AML-193 (cell line): ENCODE measurements at places on chromosomes 11 and 22.

- peak; percentile 48 for DNase-seq
Measured at GRCh38 chr11:1882265-1883238, 9.1 kb downstream of the PRR33 start.

- peak; percentile 38 for DNase-seq
Measured at GRCh38 chr11:10441652-10442503, 13.2 kb upstream of the AMPD3 start.

- no peak for DNase-seq
Measured at GRCh38 chr22:50720301-50721256, 17.4 kb upstream of the ACR start.

DNA sequence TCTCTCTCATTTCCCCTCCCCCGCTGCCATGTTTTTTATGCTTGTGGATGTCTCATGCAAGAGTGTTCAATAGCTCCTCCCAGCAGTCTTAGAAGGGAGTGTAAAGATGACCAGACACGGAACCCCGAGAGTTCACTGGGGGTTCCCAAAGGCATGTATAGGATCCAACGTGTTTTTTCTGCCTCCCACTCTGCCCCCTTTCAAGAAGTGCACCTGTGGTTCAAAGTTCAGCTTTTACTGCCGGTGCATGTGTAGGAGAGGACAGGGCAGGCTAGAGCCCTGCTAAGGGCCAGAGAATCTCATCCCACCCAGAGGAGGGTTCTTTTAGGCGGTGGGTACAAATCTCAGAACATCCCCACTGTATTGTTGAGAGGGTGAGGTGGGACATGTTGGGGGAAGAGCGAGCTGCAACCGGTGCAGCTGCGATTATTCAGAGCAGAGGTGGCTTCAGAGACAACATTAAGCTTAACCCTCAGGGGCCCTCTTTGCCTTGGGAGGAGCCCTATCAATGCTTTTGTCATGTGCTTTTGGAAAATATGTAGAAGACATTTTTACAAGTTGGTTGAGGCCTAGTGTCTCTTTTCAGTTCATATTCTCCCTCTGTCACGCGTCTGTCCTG lies 14.5 kb downstream of the MIF start:
- no peak for DNase-seq

DNA sequence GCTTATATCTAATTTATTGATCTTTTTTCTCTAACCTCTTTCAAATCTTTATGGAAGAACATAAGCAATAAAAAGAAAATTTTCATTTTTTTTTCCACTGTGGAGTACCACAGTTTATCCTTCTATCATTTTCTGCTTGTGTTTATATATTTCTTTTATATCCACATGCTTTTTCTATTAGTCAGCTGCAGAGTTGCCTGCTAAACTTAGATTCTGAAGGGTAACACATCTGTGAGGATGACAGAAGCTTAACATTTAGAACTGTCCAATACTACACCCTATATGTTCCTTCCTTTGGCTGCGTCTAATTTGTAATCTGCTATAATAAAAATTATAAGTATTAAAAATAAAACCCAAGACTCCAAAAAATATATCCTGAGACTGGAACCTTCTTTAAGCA lies 20.8 kb downstream of the CCDC90B start:
- DNase-seq, result no peak

DNA sequence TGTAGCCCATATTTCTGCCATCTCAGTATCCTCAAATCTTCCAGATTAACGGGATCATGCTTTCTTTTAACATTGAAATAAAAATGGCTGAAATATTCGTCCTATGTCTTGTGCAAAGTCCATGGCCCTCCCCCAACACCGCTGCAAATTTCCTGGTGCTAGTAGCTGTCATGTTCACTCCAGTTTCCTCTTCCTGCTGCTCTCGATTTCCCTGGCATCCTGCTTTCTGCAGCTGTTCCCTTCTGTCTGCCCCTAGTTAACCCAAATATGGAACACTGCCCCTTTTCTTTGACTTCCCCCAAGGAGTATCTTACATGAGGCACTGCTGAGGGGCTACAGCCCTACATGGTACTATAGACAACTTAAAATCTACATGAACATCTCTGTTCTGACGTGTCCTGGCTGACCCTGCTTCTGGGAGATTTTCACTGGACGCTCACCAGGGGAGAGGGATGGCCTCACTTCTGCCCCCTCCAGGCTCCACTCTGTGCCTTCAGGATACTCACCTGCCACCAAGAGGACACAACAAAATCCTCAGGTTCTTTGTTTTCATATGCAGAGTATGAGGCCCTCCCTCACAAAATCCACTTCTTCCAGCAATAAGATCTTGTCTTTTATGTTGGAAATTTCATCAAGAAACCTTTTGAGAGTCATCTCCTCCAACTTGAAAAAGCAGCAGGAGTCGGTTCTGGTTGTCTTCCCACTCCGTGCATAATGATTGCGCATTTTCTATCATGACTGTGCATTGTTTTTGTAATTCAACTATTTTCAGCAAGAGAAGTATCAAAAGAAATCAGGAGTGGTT lies 29.5 kb upstream of the SCUBE2 start:
- no peak for DNase-seq

DNA sequence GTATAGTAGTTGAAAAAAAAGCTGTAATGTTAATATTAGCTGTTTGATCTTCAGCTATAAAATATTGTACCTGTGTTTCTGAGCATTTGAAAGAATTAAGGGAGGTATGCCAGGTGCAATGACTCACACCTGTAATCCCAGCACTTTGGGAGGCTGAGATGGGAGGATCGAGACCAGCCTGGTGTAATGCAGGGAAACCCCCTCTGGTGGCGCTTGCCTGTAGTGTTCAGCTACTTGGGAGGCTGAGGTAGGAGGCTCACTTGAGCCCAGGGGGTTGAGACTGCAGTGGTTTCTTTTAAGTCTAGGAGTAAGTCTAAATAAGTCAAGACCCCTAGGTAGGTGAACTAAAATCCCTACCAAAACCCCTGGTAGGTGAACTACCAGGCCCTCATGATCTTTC lies 37.1 kb downstream of the TAF1D start:
- DNase-seq, result no peak

DNA sequence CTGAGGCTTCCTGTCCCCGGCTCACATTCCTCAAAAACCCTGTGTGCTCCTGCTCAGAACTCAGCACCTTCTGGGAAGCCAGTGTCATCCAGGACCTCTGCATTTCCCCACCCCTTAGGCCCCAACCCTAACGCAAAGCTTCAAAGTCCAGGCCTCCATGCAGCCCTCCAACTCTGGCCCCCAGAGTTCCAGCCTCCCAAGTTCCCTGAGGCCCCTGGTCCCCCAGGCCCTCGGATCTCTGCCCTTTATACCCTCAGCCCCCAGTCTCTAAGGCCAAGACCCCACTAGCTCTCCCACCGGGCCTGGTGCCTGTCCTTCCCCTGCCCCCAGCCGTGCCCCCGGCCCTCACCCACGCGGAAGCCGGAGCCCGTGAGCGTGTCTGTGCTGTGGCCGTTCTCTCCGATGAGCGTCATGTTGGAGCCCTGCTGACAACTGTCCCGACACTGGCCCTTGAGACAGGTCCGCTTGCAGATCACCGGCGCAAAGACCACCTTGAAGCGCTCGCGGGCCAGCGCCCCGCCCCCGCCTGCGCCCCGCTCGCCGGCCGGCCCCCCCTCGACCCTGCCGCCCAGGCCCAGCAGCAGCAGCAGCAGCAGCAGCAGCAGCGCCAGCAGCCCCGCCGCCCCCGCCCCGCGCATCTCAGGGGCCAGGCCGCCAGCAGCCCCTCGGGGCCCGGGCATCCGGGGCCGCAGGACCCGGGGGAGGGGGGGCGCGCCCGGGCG lies 718 bp downstream of the LTBP3 start:
- no peak for DNase-seq

DNA sequence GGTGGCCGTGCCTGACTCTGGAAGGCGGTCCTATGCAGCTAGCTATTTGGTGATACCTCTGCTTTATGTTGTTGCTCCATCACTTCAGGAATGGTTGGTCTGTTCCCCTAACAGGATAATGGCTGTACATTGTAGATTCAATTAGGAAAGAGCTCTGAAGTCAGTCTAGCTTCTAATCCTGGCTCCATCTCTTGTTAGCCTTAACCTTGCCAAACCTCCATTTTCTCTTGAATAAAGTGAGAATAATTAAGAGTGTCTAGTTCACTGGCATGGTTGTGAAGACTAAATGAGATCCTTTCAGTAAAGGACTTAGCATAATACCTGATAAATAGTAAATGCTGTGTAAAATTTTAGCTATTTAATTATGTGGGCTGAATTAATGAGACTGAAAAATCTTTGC lies 262.5 kb upstream of the ARHGAP20 start:
- DNase-seq, result no peak

DNA sequence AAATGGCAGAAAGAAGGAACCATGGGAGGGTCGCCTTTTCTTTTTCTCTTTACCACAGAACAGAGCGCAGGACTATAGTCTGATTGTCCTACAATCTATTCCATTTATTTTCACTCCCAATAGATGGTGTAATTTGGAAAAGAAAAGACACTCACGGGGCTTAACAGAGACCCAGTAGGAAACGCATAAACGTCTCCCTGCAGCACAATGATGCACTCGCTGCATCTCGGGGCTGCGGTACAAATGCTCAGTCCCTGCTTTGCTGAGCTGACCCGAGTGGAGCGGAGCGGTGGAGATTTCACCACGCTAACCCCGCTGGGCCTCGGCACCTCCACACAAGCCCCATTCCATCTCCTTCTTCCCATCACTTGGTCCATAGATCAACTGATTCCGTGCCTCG lies 1.5 kb downstream of the FEZ1 start:
- DNase-seq, result no peak

DNA sequence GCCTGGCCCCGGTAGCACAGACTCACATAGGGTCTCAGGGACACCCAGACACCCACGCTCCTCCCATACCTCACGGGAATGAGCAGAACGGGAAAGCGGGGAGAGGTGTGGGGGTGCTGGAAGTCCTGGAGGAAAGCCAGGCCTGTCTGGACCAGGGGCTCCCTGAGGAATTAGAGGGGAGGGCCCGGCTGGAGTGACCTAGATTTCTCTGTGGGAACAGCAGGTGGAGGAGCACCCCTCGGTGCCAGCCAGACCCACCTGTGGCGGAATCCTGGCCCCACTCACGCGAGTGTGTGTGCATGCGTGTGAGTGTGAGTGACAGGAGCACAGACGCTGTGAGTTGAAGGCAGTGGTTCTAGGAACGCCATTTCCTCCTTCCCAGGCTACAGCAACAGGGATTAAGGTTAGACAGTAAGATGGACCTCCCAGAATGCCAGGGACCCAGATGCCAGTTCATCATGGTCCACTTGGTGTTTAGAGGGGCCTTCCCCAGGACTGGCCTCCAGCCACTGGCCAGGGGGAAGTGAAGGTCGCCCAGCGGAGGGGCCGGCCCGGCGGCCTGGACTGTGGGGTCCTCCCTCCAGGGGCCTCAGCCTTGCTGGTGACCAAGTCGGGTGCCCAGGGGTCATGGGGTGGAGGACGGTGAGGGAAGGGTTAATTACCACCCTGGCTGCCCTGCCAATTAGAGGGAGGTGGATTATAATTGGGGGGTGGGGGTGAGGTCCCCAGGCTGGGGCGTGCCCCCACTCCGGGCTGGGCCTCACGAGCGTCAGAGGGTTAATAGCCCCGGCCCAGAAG lies 1.0 kb downstream of the PKP3 start:
- DNase-seq, result no peak

DNA sequence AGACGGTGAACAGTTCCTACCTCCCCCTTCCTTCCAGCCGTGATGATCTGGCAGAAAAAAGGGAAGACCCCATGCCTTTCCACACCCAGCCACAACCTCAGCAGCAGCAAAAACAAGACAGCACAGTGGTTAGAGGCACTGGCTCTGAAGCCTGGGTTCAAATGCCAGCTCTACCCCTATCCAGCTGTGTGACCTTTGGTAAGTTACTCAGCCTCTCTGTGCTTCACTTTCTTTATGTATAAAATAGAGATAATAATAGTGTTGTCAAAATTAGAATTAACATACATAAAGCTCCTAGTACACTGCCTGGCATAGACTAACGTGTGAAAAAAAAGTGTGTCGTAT lies 4.2 kb downstream of the NRXN2 start:
- DNase-seq, result no peak

DNA sequence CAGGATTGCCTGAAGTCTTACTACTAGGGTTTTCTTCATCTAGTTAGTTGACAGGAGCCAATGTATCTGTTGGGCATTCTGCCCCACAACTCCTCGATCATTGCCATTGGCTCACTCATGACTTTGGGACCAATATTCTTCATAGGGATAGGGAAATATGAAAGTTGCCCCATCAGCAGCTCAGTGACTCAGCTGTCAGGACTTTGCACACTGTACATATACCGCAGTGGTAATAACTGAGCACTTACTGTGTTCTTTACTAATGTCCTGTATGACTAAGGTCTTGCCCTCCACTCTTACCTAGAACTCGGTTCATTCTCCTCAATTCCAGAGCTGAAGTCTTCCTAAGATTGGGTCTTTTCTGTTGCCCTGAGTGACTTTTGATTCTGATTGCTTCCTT lies 46.8 kb upstream of the PGR start:
- DNase-seq, result no peak

GRCh38 chr11:8061555-8062428 lies 19.2 kb upstream of the TUB start:
- no peak for DNase-seq

DNA sequence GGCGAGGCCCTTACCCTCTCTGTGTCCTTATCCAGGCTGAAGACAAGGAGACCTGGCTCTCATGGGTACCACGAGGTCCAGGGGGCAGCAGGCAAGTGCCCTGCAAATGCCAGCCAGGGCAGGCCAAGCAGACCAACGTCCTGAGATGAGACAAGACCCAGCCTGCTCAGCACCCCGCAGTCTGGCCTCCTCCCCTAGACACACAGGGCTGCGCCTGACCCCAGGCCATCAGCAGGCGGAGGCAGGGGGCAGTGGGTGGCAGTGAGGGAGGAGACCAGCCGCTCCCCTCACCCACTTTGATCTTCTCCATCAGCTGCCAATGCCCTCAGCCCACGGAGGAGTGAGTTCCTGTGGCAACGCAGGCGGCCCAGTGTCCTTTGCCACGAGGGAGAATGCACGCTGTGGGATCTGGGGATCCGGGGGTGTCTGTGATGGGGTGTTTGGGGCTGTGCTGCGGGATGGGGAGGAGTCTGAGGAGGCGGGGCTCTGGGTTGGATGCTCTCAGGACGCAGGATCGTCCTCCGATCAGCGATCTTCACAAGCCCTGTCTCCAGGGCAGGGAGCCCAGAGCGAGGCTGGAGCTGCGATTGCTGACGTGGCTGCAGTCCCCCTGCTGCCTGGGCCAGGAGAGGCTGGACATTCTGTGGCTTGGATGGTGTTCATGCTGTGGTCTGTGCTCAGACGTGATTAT lies 30.5 kb upstream of the PPARA start:
- no peak for DNase-seq

GRCh38 chr22:19849835-19850762 lies 4.6 kb downstream of the GNB1L start:
- no peak for DNase-seq

GRCh38 chr11:22520521-22520920 lies 105.1 kb downstream of the FANCF start:
- DNase-seq, result no peak
